ENCODE measurements at places on chromosomes 2 and 18.
A peak's percentile ranks its signal among the peaks of the same experiment; 100 is the strongest.

GRCh38 chr2:74715880-74716279 is 61.8 kb downstream of the SEMA4F start:
- DNase-seq, result no peak

- DNase-seq, result no peak
Observed at GRCh38 chr18:6107794-6108193, 212.5 kb upstream of the TMEM200C start.

DNA sequence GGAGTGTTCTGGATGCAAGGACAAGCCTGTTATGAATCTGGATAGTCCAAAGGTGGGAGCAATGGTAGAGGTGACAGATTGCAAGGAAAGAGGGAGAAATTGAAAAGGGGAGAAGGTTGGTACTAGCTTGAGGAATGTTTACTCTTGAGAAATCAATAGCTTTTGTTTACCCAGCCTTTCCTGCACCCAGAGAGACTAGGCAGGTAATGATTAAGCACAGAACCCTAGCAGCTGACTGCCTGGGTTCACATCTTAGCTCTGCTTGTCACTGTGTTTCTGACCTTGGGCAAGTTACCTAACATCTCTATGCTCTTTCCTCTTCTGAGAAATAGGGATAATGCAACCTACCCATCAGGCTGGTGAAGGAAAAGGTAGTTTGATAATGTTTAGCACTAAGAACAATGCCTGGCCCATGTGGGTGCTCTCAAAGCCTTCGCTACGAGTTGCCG is 178.6 kb downstream of the MGAT5 start:
- DNase-seq, result no peak

DNA sequence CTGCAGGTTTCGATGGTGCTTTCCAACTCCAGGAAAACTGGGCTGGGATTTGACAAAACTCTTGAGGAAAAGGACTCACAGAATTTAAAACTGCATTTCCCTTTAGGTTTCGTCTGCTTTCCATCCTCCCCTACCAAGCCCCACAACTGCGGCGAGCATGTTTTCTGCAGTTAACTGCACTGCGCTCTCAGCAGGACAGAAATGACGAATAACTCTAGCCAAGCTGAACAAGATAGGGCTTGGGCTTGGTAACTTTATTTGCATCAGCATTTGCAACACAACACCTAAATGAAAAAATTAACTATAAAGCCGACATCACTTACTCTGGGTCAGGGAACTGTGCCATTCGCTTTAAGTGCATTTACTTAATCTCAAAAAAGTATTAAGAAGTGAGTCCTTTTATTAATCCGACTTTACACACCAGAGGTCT is 669 bp upstream of the PIKFYVE start:
- DNase-seq, result peak; percentile 45

DNA sequence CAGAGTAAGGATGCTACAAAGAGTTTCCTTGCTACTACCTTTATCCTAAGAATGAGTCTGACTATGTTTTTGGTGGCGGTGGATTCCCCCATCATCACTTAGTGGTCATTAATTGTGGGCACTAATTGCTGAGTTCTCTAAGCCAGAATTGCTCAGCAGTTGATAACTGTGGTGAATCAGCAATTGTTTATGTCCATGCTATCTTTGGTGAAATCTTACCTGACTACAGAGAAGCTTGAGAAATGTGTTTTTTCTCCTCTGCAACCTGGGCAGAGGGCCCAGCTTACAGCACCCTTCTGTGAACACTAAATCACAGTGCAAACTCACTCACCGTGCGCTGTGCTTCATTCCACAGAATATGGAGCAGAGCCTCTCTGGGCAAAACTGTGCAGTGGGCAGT is 683.6 kb downstream of the CNTNAP5 start:
- DNase-seq, result no peak

- DNase-seq, result peak; percentile 36
Observed at GRCh38 chr2:174342686-174343342, 8.1 kb downstream of the SP9 start.

DNA sequence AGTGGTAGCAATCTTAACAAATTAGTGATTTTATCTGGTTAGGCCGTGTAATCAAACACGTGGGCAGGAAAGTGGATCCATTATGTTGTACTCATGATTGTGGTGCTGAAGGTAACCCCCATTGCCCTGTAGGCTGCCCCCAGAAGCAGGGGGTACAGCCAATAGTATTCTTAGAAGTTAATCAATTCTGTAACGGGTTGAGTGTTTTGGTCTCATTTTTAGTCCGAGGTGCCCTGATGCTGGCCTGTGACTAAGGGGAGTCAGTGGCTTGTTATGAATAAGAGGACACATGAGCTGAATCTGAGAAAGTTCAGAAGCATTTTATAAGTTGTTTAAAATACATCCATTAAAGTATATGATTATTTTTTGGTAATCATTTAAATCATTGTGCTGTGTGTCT is 8.6 kb downstream of the EPAS1 start:
- no peak for DNase-seq

DNA sequence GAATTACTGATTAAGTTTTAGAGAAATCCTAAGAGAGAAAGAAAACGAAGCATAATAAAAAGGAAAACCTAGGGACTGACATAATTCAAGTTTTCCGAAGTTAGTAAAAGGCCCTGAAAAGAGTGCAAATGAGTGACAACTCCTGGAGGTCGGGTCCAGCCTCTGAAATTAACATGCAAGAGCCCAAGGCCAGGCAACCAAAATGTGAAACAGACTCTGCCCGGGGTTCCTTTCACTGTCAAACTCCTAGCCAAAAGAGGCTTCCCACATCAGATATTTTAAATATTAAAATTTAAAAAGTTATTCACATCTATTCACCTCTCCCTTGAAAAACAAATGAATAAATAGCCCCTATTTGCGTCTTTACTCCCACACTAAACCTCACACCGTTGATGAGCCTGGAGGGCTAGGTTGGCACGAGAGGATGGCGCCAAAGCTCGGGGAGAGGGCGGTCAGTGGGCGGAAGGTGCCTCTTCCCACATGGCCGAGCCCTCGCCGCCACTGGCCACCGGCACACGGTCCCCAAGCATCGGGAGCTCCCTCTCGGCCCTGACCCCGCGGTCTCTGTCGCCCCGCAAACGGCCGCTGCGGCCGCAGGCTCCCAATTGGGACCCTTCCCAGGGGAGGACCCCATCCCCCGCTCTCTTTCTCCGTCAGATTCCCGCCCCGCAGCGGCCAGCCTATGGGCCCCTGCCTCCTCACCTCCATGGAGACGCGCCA is 630 bp downstream of the PPM1G start:
- DNase-seq, result peak; percentile 39

DNA sequence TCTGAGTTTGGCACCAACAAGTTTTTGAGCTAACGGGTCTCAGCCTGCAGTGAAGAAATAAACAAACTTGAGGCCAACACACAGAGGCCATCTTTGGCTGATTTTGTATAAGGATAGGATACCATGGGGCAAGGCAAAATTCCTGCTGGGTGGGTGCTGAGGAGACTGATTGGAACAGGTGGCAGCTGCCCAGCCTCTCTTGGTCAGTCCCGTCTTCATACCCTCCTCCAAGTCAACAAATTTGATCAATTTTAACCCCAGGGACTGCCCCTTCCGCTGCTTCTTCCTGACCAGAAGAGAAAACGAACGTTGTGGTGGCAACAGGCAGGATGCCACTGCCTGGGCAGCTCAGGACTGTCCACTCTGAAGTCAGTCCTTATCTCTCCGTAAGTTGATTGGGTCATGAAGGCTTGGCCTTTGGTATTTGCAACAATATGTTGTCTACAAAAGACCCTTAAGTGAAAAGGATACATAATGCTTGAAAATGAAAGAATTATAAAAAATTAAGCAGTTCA is 139.3 kb downstream of the SPP2 start:
- no peak for DNase-seq

Data from RPMI8226 (cell line).